T-cell (primary cell): ENCODE measurements at places on chromosomes 7 and 10.

DNA sequence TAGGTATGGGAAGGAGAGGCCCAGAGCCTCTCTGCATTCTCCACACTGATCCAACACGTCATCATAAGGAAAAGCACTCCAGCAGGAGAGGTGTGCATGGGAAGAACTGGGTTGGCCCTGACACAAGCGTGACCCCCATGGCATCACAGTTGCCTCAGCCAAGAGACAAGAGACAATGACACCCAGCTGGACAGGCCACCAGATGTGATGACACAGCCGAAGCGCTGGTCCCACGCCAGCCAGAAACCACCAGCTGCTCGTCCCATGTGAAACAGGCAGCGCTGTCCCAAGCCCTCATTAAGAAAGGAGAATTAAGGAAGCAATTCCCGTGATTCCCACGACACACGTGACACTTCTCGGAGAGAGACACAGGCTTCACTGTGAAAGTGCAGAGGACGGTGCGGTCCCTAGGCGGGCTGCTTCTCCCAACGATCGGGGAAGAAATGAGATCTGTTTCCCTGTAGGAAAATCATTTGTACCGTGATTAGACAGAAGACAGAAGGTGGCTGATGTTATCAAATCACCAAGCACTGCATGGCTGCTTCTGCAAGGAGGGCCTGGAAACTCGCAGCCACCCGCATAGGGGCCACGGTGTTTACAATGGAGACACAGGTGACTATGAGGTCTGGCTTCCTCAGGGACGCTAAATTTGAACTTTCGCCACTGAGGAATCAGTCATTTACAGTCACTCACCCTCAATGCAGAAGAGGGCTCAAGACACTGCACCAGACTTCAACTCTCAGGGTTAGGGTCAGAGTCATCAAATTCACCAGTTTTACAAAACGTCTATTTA, 74.5 kb downstream of the DIP2C start:
- no peak for DNase-seq

GRCh38 chr10:46079831-46080585, 33.9 kb upstream of the MSMB start:
- no peak for DNase-seq

- no peak for DNase-seq
Measured at GRCh38 chr10:84291384-84291783, 37.0 kb upstream of the CCSER2 start.

- DNase-seq, result no peak
Measured at GRCh38 chr7:18020138-18020715, 7.4 kb downstream of the PRPS1L1 start.
